ENCODE measurements at places on chromosomes 13 and 19.
A peak's percentile ranks its signal among the peaks of the same experiment; 100 is the strongest.

- no peak for DNase-seq
Observed at GRCh38 chr19:447816-448560, 12.8 kb downstream of the SHC2 start.

DNA sequence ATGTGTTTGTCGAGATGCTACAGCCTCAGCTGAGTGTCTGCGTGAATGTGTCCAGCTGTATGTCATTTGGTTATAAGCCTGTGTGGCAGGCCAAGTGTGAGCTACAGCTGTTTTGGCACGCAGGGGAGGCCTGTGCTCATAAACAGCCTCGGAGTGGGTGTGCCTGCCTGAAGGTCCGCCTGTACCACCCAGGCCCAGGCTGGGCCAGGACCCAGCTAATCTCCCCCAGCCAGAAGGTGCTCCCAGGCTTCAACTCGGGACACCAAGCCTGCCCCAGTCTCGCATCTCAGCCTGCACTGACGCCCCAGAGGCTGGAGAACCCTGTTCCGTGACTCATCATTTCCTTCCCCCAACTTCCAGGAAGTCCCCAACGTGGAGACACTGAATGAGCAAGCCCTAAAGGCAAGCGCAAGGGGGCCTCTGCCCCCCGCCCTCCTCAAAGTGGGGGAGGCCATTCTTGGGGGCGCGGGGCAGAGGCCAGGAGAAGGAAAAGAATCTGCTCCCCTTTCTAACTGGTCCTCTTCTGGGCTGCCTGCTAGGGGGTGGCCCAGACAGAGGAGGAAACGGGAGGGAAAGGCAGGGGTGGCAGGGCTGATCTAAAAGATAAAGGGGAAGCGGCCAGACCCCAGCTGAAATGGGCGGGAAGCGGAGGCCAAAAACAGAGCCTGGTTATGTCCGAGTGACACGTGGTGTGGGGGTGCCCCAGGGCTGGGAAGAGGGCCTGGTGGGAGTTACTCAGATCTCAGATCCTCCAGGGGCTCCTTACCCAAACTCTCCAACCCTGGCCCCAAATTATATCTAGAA, 2.0 kb downstream of the SLC1A5 start:
- peak; percentile 81 for DNase-seq

GRCh38 chr13:98892821-98893220, 85.0 kb downstream of the DOCK9 start:
- DNase-seq, result no peak

DNA sequence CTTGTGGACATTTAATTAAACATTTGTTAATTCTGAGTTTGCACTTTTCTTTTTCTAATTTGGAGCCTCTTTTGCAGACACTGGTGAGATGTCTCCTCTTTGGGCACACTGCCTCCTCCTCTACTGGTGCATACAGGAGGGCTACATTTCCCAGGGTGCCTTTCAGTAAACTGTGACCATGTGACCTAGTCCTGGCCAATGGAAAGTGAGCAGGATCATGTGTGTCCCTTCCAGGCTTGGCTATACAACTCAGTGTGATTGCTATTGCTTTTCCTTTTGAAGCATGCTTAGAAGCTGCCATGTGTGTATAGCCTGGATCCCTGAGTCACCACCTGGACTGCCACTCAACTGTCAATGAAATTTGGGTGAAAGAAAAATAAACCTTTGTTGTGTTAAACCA, 4.5 kb downstream of the IZUMO2 start:
- DNase-seq, result no peak

GRCh38 chr13:31224963-31225559, 25.3 kb downstream of the B3GLCT start:
- DNase-seq, result no peak

GRCh38 chr13:91776611-91777193, 378.3 kb downstream of the GPC5 start:
- DNase-seq, result no peak

DNA sequence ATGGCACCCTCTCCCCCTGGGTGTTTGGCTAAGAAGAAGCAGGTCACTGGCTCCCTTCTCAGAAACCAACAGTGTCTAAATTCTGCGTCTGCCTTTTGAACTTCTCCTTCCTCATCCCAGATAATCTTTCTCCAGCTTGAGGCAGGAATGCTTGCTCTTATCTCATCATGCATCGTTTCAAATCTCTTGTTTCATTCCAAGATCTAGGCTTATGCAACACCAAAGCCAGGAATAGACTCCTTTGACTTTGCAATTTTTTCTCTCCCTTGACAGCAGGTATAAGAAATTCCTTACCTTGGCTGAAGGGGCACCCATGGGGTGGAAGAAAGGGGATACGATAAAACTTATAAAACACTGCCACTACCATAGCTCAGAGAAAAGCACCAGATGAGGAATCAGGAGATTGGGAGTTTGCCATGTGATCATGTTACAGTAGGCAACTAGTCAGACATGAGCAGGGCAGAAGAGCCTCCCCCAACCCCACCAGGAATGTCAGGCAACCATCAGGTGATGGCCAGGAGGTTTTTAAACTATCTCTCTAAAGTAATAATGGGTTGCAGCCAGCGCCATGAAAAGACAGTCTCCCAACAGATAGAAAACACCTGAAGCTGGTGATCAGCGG, 498.9 kb downstream of the KLF12 start:
- DNase-seq, result no peak

- no peak for DNase-seq
Observed at GRCh38 chr19:17837972-17838371, 9.8 kb downstream of the JAK3 start.

DNA sequence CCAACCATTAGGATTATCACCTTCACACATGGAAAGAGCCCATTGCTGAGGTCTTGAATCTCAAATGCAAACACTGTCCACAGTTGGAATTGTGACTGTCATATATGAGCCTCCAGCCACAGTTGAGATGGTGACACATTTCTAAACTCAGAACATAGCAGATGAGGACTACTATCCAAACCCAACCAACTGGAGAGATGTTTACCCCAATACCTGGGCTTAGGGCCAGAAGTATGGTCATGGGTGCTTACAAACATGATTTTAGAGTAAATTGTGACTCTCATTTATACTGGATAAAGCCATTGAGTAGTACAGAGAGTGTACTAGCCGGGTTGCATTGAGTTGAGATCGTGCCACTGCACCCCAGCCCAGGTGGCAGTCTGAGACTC, 14.0 kb upstream of the ZNF681 start:
- DNase-seq, result no peak

DNA sequence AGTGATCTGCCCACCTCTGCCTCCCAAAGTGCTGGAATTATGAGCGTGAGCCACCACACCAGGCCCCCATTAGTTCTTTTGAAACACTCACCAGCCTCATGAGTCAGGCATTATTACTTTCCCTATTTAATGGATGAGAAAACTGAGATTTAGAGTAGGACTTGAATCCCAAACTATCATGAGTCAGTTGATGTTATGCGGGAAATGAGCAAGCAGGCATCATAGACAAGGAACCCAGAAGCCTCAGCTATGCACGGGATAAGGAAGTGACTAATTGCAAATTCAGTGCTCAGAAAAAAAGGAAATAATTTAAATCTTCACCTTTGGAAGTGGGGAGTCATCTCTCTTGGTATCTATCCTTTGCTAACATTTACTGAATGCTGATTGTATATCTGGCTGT, 217.5 kb downstream of the ABCC4 start:
- no peak for DNase-seq
